ENCODE measurements at places on chromosomes 1 and 21. TPM values are rescaled to one million over a fixed set of nuclear protein-coding genes. Genes with fewer than 3 reads are reported as not detected.

DNA sequence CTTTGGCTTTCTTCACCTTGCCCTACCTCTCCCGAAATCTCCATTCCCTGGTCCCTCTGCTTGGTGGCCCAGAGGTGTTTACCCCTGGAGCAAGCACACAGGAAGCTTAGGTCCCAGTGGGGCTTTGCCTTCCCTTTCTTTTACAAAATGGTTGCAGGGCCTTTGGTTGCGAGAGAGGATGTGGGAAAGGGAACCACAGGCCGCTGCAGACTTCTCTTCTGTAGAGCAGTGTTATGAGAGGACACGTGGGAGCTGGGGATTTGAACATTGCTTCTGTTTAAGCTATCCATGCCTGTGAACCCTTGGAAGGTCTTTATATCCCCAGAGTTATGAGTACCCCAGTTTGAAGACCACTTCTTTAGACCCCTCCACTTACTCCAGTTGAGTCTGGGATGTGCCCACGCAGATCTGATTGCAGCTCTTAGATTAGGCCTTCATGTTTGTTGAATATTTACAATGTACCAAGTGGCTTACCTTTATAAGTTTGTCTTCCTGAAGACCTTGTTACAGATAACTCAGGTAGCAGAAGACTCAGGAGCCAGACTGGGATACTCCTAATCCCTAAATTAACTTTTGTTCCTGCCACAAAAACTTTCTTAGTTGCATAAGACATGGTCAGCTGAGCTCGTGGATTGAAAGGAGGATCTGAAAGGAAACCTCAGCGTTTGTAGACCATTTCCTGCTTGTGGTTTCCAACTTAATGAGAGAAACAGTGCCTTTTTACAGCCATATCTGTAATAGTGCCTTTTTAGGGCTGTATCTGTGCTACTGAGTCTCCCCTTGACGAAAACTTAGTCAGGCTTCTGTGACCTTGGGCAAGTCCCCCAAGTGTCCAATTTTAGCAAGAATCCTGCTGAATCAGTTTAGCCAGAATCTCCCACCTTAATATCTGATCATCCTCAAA, 21.9 kb upstream of the IVNS1ABP start:
- DNase-seq: no peak

- DNase-seq: no peak
Observed at GRCh38 chr1:32178380-32179192, 889 bp upstream of the TXLNA start.

GRCh38 chr1:99315305-99315704, 51.0 kb downstream of the PLPPR4 start:
- no peak for DNase-seq

- no peak for DNase-seq
Observed at GRCh38 chr1:229070168-229070567, 200.7 kb upstream of the RAB4A start.

The RCSD1 gene
- 0.50 TPM for total RNA-seq

The PGLYRP3 gene
- not detected for total RNA-seq

The LDLRAD1 gene
- 0.09 TPM for total RNA-seq

The GJA9 gene
- not detected for total RNA-seq
